ENCODE measurements at places on chromosomes 16 and 17.

- no peak for DNase-seq
These were observed 34.8 kb downstream of the TMEM235 start for GRCh38 chr17:78266231-78266631.

DNA sequence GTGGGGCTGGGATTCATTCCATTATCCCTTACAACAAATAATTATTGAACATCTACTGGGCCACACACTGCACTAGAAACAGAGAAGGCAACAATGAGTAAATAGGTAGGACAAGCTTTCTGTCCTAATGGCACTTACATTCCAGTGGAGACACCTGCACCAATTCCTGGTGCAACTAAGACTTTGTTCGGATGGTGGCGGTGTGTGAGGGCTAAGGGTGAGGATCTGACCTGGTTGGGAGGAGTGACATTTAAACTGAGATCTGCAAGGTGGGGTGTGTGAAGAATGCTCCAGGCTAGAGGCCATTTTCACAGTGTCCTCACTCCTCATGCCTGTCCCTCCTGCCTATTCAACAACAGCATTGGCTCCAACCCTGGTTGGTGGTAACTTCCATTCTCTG, 510.0 kb downstream of the XYLT1 start:
- no peak for DNase-seq

GRCh38 chr17:44850025-44850424, 2.3 kb downstream of the HIGD1B start:
- no peak for DNase-seq

DNA sequence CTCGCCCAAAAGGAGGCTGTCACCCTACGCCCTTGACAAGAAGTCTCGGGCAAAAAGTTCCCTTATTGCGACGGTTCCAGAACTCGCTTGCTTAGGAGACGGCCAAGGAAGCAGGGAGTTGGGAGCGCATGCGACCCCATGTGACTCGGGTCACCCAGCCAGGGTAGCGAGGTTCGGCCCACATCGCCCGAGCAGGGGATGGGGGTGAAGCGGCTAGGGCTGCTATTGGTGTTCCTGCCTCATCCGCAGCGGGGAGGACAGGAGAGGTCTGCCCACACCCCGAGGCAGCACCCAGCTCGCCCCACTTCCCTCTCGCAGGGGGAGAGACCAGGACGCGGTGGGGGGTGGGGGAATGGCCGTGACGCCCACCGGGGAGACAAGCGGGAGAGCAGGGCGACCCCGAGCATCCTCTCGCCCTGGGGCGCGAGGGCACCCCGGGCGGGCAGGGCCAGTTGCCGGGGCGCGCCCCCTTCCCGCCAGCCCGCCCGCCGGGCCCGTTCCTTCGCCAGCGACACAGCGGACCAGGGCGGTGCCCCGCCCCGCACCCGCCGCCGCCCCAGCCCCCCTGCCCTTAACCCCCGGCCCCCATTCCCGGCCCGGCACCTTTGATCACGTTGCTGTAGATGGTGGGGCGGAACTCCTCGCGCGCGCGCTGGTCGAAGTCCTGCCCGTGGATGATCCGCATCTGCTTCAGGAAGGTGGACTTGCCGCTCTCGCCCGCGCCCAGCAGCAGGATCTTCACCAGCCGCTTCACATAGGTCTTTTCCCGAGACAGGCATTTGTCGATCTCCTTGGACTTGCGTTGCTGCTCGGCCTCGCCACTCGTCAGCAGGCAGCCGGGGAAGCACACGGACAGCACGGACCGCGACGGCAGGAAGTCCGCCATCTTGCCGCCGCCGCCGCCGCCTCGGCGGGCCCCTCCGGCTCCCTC, 567 bp downstream of the GNA13 start:
- peak; percentile 40 for DNase-seq

DNA sequence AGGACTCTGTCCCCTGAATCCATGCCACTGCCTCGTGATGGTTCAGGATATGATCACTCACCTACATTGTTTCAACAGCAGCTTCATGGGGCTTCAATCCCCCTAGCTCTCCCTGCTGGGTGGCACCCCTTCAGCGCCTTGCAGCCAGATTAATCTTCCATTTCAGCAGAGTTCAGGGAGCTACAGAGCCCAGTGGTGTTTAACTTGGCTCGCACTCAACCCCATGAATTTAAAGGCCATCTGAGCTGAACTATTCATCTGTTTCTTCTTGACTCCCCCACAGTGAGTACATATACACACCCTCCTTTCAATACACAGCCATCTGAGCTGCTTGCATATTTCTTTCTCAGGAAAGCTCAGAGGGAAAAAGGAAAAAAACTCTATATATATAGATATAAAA, 202.8 kb upstream of the C16orf82 start:
- DNase-seq: no peak

- no peak for DNase-seq
These were observed 47.0 kb downstream of the ADAMTS18 start for GRCh38 chr16:77387815-77388209.

DNA sequence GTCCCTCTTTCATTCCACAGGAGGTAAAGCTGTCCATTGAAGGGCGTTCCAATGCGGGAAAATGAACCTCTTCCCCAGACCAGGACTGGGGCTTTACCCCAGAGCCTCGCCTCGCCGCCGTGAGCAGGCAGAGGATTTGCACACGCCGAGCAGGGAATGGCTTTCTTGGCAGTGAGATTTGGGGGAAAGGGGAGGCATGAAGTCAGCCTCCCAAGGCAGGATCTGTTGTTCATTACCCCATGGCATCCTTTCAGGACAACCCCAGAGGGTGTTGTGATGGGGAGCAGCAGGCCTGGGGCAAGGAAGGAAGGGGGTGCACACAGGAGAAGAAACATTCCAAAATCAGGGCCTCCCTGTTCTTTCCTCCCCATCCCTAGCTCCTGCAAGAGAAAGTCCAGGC, 6.0 kb downstream of the ATXN1L start:
- no peak for DNase-seq

DNA sequence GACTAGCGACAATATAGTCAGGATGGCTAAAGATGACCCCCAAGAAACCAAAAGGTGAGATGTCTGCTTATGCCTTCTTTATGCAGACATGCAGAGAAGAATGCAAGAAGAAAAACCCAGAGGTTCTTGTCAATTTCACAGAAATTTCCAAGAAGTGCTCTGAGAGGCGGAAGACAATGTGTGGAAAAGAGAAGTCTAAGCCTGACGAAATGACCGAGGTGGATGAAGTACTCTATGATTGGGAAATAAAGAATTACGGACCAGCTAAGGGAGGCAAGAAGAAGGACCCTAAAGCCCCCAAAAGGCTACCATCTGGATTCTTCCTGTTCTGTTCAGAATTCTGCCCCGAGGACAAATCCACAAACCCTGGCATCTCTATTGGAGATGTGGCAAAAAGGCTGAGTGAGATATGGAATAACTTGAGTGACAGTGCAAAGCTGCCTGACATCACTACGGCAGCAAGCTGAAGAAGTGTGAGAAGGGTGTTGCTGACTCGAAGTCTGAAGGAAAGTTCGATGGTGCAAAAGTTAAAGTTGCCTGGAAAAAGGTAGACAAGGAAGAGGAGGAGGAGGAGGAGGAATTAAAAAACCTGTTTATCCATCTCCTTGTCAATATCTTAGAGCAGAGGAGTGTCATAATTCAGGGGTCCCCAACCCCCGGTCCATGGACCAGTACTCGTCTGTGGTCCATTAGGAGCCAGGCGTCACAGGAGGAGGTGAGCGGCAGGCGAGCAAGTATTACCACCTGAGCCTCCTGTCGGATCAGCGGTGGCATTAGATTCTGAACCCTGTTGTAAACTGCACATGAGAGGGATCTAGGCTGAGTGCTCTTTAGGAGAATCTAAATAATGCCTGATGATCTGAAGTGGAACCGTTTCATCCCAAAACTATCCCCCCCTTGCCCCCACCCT, 25.1 kb upstream of the ADGRG1 start:
- no peak for DNase-seq

- no peak for DNase-seq
These were observed 185.5 kb upstream of the DYNLRB2 start for GRCh38 chr16:80355335-80355734.

- no peak for DNase-seq
These were observed 62.0 kb downstream of the RPH3AL start for GRCh38 chr17:290626-291025.

DNA sequence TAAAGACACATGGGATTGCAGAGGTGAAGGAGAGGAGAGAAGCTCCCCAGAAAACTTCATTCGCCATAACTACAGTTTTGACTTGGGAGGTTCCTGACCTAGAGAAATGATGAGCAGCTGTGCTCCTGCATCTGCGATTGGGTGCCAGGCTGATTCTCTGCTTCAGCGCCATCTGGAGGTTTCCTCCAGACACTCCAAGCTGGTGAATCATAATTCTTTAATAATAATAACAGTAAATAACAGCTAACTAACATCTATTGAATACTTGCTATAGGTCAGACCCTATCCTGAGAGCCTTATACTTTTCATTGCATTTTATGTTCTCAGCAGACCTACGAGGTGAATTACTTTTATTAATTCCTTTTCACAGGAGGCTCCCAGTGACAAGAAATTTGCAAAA, 575.8 kb downstream of the TOX3 start:
- no peak for DNase-seq

DNA sequence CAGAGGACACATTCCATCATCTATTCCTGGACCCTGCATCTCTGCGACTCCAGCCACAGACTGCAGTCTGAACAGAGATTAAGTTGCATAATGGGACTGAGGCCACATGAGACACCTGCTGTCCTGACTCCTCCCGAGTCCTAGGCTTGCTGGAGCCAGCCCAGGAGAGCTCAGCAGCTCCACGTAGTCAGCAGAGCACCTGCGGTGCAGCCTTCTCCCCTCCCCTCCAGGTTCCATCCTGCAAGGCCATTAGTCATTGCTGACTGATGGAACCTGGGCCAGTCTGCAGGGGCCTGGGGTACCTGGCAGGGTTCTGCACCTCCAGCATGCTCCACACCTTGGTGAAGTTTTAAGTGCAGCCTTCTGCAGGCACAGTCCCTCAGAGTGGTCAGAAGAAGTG, 76.7 kb downstream of the PLD6 start:
- DNase-seq: no peak

GRCh38 chr17:41785091-41785858, 1.2 kb downstream of the JUP start:
- DNase-seq: no peak

DNA sequence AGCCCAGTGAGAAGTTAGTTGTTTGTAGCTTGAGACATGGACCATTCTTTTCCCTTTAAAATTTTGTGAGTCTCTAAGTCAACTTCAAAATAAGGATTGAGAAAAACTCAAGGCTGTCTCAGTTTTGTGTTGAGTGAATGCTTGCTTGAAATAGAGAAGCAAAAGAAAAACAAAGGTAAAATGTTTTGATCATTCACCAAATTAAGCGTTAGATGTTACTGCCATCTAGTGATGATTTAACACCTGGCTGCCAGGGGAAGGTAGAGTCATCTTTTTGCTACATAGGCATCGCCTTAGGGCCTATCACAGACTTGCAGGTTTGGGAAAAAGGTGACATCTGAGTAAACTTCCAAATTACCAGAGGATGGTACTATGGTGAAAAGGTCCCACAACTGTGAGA, 74.4 kb downstream of the PCTP start:
- DNase-seq: no peak

- no peak for DNase-seq
These were observed at the start of gene ZNF768 for GRCh38 chr16:30526137-30526822. Gene ZNF768 (minus strand): TSS chr16:30526566. CDS start chr16:30526413, 153 bp downstream.

- peak; percentile 24 for DNase-seq
These were observed 4.0 kb upstream of the MEAK7 start for GRCh38 chr16:84508502-84508901.

DNA sequence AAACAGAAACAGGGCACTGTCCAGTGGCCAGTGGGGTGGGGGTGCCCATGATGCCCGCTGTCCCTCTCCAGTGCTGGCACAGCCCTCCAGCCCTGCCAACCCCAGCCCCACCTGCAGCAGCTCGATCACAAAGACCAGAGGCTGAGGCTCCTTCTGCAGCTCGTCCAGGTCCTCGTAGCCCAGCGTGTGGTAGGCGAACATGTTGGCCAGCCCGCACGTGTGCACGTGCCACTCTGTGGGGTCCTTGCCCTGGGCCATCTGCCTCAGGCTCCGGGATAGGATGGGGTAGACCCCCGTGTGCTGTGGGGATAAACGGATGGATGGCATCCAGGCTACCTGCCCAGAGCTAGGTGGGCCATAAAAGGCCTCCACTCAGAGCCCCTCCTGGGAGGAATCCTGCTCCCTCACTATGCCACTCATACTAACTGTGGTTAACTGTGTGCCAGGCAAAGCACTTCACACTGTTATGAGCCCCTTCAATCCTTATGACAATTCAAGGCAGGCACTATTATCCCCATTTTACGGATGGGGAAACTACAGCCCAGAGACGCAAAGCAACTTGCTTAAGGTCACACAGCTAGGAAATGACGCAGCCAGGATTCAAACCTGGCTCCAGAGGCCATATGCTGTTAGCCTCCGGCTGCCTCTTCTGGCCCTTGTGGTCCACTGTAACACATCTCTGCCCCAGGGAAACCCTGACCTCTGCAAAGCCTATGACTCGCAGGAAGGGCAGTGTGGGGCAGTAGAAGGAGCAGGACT, 6.5 kb downstream of the AIPL1 start:
- no peak for DNase-seq

- no peak for DNase-seq
These were observed 305.9 kb downstream of the CA10 start for GRCh38 chr17:51852603-51853002.

GRCh38 chr16:85466304-85466700, 146.8 kb upstream of the GSE1 start:
- no peak for DNase-seq

Data from CD4-positive, alpha-beta T cell treated with Interleukin-15 for 4 hours (primary cell).